ENCODE measurements at places on chromosomes 6 and 20. TPM values are rescaled to one million over a fixed set of nuclear protein-coding genes. Genes with fewer than 3 reads are reported as not detected.

DNA sequence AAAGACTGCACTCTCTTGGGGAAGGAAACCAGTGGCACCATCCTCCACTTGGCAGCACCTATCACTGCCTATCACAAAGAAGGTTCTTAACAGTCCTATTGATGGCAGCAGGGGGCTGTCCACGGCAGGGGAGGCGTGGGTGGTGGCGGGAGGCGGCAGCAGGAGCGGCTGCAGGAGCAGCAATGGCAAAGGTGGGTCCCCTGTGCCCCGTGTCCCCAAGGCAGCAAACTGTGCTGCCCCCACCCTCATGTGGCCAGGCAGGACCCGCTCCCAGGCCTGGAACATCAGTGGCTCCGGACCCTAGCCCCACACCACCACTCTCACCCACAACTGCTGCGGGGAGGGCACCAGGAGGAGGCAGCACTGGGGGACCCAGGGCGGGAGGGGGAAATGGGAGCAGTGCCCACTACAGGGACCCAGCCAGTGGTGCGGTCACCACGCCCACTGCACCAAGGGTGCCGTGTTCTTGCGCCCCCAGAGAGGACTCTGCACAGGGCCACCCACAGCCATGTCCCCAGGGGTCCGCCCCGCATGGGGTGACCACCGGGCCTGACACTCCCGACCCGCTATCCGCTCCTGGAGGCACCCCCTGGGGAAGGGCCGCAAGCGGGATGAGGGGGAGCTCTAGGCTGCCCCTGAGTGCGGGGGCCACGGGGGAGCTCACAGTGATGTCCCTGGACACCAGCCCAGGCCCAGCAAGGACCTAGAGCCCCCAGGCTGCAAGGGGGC, 54.6 kb downstream of the GMDS start:
- peak; percentile 74 for DNase-seq

- no peak for DNase-seq
Measured at GRCh38 chr6:13913226-13914001, 11.3 kb upstream of the RNF182 start.

Gene ULBP1
- 0.19 TPM for total RNA-seq

GRCh38 chr6:83921315-83921714, 61.8 kb downstream of the CYB5R4 start:
- DNase-seq, result no peak

Gene MSH5
- total RNA-seq, result 9.8 TPM

Gene RIPOR2
- total RNA-seq, result 11.8 TPM

Gene PRL
- not detected for total RNA-seq

DNA sequence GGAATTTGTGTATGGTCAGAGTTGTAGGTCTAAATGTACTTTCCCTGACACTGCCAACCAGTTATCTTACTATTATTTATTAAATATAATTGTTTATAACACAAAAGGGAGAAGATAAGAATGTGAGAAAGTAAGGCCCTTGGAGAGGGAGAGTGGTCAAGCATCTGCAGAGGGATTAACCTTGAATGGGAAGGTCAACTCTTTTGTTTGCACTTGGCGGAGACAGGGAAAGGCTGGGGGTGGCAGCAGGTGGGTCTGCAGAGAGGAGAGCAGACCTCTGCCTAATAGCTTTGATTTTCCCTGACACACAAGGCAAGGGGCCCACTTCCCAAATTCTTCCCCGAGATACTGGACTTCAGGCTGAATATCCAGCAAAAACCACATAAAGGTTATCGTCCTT, 4.2 kb downstream of the LRP11 start:
- DNase-seq, result no peak

GRCh38 chr6:159640722-159641482, 52.1 kb downstream of the SOD2 start:
- no peak for DNase-seq

Gene GNAS-AS1
- total RNA-seq, result not detected

GRCh38 chr6:2876210-2877056, 26.7 kb downstream of the SERPINB9 start:
- DNase-seq, result peak; percentile 90

Gene ZNF165
- 0.42 TPM for total RNA-seq

DNA sequence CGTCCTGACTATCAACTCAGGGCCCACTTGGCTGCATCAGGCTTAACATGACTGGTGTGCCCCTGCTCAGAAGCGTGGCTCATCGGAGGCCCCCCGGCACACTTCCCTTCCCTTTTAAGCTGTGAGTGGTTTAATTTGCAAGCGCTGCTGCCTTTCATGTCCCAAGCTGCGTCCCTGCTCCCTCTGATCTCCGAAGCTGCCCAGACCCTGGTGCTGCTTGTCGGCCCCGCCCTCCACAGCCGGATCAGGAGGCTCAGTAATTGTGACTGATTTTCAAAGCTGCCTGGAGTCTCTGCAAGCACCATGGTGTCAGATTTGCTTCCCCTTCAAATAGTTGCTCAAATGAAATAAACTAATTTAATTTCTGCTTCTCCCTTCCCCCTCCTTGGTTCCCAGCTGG, 71.1 kb downstream of the CDH22 start:
- peak; percentile 24 for DNase-seq

- DNase-seq, result no peak
Measured at GRCh38 chr20:14521436-14521835, 184.0 kb upstream of the FLRT3 start.

Gene GHRH
- not detected for total RNA-seq

GRCh38 chr6:77019081-77019480, 444.2 kb downstream of the HTR1B start:
- no peak for DNase-seq

Gene CST9L
- not detected for total RNA-seq

Gene SLPI
- 14.6 TPM for total RNA-seq

DNA sequence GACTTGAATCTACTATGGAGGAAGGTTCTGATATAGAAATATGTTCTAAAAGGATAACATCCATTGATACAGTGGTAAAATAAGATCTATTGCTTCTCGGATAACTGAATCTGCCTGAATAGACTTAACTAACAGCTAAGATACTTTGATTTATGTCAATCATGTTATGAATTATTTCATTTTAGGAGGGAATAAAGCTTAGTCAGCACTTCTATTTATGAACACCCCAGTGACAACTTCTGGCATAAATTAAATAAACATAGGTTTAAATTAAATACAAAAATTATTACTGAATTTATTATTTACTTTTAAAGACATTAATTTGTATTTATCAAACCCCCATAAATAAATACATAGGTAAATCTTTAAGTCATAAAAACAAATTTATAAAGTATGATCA, 69.3 kb downstream of the IMPG1 start:
- no peak for DNase-seq

- DNase-seq, result no peak
Measured at GRCh38 chr6:6964675-6965074, 143.1 kb upstream of the RREB1 start.

Gene RAB44
- total RNA-seq, result 0.33 TPM

Gene MEP1A
- total RNA-seq, result not detected

Gene CNR1
- 21.7 TPM for total RNA-seq

DNA sequence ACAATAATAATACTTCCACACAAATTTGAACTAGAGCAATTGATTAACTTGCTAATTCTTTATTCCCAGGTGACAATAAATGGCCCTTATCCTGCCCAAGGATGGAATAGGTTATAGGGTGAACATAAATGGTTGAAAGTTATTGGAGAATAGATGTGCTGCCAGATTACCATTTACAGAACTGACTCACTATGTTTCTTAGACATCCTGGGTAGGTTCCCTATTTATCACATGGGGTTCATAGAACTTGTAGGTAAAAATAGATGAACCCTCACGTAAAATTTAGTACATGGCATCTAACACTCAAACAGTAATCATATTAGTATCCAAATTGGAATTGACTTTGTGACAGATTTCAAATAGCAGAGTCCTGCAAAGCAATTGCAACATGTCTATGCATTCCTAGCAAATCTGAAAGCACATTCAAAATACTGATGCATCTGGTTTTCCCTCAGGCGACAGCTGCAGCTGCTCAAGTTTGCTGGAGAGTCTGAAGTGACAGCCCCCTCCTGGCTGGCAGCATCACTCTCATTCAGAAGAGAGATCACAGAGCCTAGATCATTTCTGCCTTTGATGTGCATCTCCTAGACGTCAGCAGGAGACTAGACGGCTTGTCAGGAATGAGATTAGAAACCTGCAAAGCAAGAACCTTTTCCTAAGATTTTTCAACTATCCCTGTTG, 80.2 kb upstream of the RNF217 start:
- no peak for DNase-seq

DNA sequence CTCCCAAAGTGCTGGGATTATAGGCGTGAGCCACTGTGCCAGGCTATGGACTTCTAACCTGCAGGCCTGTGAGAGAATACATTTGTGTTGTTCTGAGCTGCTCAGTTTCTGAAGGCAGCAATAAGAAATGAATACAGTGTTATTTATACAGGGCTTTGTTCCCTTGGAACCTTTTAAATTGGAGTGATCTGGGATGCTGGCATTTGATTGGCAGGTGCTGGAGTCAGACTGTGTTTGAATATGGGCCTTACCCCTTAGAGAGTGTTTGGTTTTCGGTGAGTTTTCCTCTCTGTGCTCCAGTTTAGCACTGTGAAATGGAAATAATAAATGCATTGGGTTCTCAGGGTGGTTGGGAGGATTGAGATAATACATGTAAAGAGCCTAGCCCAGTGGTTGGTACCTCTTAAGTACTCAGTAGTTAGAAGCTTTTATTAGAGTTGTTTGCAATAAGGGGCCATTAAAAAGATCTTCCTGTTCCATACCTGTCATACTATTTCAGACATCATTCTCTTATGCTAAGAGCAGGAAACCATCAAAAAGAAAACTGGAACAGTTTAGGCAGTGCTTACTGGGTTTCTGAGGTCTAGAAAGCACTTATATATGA, 22.1 kb downstream of the BMP6 start:
- DNase-seq, result no peak
